ENCODE measurements at places on chromosomes 12 and 14. TPM values are rescaled to one million over a fixed set of nuclear protein-coding genes. Genes with fewer than 3 reads are reported as not detected.

HOXC6 gene
- total RNA-seq, result 2.9 TPM

BCL7A gene
- 2.0 TPM for total RNA-seq

FUT8 gene
- 79.8 TPM for total RNA-seq

PRH2 gene
- total RNA-seq, result 2.3 TPM

OR11G2 gene
- not detected for total RNA-seq

CDCA3 gene
- 2.6 TPM for total RNA-seq

GSG1 gene
- 55.0 TPM for total RNA-seq

FERMT2 gene
- total RNA-seq, result 138 TPM

DIO3 gene
- not detected for total RNA-seq

FLRT2 gene
- total RNA-seq, result 80.2 TPM

MSI1 gene
- not detected for total RNA-seq

ACSM4 gene
- not detected for total RNA-seq

SERPINA3 gene
- total RNA-seq, result 80.7 TPM

NGB gene
- total RNA-seq, result not detected

ZFYVE26 gene
- 10.0 TPM for total RNA-seq

TPPP2 gene
- not detected for total RNA-seq

ASB2 gene
- total RNA-seq, result not detected

RASSF3 gene
- 4.9 TPM for total RNA-seq

ANKRD9 gene
- 13.2 TPM for total RNA-seq

TMPRSS12 gene
- total RNA-seq, result not detected

KRT5 gene
- not detected for total RNA-seq

RDH11 gene
- 52.7 TPM for total RNA-seq

RPGRIP1 gene
- total RNA-seq, result 0.12 TPM

KLRC4 gene
- not detected for total RNA-seq

ABCC9 gene
- 1.6 TPM for total RNA-seq

CFAP54 gene
- 0.12 TPM for total RNA-seq

SENP1 gene
- 11.8 TPM for total RNA-seq

LRP1-AS gene
- not detected for total RNA-seq

SOAT2 gene
- 0.12 TPM for total RNA-seq

DHH gene
- total RNA-seq, result not detected

OR6J1 gene
- total RNA-seq, result not detected

PRR13 gene
- 91.3 TPM for total RNA-seq

SRRM4 gene
- total RNA-seq, result under 0.01 TPM

NDRG2 gene
- 27.2 TPM for total RNA-seq

TAS2R43 gene
- total RNA-seq, result not detected

CLMN gene
- 0.35 TPM for total RNA-seq

RASSF9 gene
- 1.6 TPM for total RNA-seq

AMN gene
- total RNA-seq, result 12.4 TPM

TMEM260 gene
- 10.9 TPM for total RNA-seq

PELI2 gene
- 3.5 TPM for total RNA-seq

ADAMTS20 gene
- not detected for total RNA-seq
